ENCODE measurements at places on chromosomes 5 and 9.
A peak's percentile ranks its signal among the peaks of the same experiment; 100 is the strongest.

DNA sequence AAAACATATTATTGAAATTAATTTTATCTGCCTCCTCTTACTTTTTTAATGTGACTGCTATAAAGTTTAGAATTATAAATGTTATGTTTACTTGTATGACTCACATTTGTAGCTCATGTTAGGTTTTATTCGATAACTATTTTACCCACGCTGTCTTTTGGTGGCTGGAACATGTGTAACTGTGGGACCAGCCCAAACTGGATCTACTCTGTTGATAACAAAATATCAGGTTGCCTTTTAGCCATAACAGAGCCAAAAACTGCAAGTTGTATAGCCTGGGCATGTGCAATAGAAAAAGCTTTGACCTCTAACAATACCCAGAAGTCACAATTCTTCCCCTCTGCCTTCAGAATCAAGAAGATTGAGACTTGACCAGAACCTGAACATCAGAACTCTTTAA lies 356.5 kb downstream of the PRELID2 start:
- DNase-seq, result no peak

- no peak for DNase-seq
Observed at GRCh38 chr5:34045996-34046395, 3.0 kb upstream of the C1QTNF3 start.

GRCh38 chr5:93998951-93999455 lies 257.6 kb upstream of the POU5F2 start:
- no peak for DNase-seq

- DNase-seq, result no peak
Observed at GRCh38 chr9:75418518-75418917, 330.2 kb downstream of the OSTF1 start.

GRCh38 chr9:1913631-1914330 lies 101.4 kb upstream of the SMARCA2 start:
- DNase-seq, result no peak

- DNase-seq, result no peak
Observed at GRCh38 chr9:27353474-27354229, 56.7 kb upstream of the EQTN start.

- no peak for DNase-seq
Observed at GRCh38 chr5:84298628-84299027, 86.1 kb downstream of the EDIL3 start.

DNA sequence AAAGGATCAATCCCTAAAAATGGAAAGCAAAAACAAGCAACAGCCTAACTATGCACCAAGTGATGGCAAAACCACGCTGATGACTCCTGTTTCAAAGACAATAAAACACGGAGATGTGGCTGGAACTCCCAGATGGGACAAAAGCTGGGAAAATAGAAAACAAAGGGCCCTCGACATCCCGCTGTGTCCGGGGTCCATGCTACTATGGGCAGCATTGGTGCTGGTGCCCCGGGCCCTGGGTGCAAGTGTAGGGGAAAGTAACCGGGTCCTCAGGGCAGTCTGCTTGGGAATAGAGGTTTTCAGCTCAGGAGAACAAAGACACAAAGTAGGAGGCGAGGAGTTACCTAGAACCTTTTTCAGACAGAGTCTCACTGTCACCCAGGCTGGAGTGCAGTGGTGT lies 46.1 kb downstream of the MRPL36 start:
- no peak for DNase-seq

DNA sequence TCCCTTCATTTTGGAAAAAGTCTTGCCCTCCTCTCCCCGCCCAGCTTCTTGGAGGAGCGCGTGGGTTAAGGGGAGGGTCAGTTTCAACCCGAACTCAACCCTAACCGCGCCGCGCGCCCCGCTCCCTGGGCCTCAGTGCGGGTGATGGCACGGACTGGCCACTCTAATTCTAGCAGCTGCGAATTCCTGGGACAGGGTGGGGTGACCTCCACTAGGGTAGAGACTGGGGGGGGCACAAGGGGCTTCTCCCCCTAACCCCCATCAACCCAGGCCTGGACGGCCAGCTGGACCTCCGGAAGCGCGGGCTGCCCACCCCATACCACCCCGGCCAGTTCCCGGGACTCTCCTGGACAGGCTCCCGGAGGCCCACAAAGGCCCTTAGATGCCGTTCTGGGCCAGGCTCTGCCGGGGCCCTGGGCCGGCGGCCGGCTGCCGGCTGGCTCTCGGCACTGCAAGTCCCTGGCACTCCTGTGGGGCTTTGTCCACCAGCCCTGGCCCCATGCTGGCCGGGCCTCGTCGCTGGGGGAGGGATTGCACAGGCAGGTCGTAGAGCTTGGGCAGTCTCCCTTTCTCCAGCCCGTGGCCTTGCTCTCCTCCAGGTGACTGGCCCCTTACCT lies 7.2 kb upstream of the PSD2 start:
- no peak for DNase-seq

GRCh38 chr5:132190161-132190817 lies 37.4 kb downstream of the P4HA2 start:
- no peak for DNase-seq

GRCh38 chr5:76086095-76086494 lies 2.9 kb downstream of the SV2C start:
- DNase-seq, result no peak

DNA sequence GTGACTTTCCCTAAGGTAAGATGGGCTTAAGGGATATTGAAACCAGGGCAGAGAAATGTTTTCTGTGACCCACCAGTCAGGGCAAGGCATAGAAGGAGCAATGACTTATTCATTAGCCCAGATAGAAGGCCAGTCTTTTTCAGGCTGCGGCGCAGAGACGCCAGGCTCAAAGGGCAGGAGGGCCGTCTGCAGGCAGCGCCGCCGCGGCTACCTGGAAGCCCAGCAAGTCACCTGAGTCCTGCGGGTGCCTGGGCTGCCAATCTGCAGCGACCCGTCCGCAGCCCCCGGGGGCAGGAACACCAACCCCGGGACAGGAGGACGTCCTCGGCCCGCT lies 322 bp upstream of the SH3GL2 start:
- DNase-seq, result no peak

GRCh38 chr9:94250456-94250855 lies 8.6 kb upstream of the ZNF169 start:
- DNase-seq, result peak; percentile 4

DNA sequence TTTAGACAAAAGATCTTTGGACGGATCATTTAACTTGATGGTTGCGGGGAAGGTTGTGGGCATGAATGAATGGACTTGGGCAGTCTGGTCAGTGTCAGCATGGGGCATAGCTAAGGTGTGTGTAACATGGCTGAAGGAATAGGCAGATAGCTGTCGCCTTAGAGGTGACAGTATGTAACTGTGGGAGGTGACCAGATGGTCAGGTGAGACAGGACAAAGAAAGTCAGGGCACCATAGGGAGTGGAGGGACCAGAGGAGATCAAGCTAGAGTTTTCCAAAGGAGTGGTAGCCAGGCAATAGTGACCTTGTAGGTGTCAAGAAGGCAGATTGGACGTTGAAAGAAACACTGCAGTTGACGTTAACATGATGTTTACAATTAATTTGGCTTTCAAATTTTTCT lies 43.1 kb downstream of the MARCHF6 start:
- DNase-seq, result no peak

GRCh38 chr5:19352120-19352519 lies 635.9 kb downstream of the CDH18 start:
- no peak for DNase-seq

DNA sequence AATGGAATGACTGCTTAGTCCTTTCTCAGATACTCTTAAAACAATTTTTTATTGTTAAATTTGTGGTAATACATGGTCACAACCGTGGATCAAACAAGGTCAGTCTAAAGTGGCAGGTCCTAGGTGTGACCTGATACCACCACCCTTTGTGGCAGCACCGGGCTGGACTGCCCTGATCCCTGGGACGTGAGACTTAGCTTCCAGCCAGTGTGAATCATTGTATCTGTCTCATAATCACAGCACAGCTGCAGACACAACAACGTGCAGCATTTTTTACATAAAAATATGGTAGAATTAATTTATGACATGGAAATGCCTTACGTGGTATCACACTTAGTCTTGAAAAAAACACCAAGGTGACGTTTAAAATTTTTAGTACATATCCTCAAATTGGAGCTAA lies 7.8 kb downstream of the TOR1B start:
- DNase-seq, result no peak

GRCh38 chr9:130198501-130199179 lies 26.4 kb downstream of the NCS1 start:
- DNase-seq, result no peak

DNA sequence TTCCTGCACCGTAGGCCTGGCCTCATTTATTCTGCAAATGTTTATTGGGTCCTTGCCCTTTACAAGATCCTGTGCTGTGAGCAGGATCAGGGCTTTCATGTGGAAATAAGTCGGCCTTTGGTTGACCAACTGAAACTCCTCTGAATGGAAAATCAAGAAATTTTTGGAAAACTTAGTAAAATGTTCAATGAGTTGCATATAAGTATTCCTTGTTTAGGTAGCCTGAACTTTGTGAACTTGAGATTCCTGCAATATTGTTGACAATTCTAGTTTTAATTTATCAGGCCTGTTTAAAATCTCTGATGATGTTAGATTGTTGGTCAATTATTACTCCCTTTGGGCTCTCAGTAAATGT lies 1.1 kb downstream of the MAML1 start:
- DNase-seq, result no peak

DNA sequence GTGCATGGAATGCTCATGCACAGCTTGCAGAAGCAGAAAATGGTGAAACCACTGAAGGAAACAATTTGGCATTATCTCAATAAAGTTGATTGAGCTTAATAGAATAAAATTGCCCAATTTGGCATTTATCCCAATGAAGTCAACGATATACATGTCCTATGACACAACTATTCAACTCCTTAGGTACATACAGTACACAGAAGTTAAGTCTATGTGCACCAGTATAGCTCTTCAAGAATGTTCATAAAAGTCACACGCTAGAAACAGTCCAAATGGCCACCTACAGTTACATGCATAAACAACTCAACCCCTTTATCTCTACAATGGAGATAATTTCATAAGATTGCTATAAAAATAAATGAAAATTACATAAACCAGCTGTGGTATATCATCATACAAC lies 184.5 kb downstream of the DENND1A start:
- no peak for DNase-seq

DNA sequence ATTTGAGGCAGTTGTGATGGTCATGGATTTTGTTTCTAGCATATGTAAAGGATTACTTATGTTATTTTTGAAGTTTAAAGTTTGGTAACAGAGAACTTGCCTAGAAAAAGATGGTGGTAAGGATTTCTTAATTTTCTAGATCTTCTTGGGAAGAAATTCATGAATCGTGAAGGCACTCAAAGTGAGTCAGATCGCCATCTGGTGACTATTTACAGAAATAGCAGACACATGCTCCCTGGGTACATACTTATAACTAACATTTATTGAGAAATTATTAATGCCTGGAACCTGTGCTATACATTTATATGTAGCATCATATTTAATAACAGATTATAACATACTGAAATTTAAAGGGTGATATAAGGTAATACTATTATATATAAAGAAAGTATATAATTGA lies 299.7 kb downstream of the IZUMO3 start:
- no peak for DNase-seq

- DNase-seq, result no peak
Observed at GRCh38 chr5:96931605-96932004, 4.3 kb upstream of the LNPEP start.

DNA sequence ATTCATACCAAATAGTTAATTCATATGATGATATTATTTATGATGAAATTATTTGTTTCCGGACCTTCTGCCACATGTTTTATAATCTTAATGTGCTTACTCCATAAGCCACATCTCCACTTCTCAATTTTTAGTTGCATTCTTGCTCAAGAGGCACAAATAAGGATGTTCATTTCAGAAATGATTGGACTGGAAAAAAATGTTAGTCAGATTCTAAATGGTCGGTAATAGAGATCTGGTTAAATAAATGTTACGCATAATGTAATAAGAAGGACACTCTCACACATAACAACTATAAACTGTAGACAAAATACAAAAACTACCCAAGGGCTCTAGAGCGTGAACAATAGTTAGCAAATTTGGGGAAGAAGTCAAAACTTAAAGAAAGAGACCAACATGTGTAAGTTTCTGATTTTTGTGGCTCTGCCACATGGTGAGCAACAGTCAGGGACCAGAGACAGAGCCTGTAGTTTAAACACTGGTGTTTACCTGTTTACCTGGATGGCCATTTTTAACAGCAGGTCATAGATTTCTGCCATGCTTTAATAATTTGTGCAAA lies 554.3 kb upstream of the CLINT1 start:
- DNase-seq, result no peak

GRCh38 chr9:1083325-1083913 lies 33.3 kb downstream of the DMRT2 start:
- DNase-seq, result no peak

DNA sequence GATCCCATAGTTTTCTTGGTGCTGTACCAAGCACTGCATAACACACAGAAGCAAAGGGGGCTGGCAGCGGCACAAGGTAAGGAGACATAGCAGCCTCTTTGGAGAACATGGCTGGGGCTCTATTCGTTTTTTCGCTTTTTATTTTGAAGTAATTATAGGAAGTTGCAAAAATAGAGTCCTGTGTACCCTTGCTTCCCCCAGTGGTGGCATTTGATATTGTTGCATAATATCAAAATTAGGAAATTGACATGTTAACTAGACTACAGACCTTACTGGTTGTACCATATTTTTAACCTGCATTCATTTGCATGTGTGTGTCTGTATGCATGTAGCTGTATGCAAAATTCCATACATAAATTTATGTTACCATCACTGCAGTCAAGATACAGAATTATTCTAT lies 6.6 kb upstream of the UBQLN1 start:
- DNase-seq, result no peak

- no peak for DNase-seq
Observed at GRCh38 chr5:106680330-106680729, 990.4 kb downstream of the EFNA5 start.

- no peak for DNase-seq
Observed at GRCh38 chr5:17925276-17925675, 291.0 kb downstream of the TAF11L14 start.

DNA sequence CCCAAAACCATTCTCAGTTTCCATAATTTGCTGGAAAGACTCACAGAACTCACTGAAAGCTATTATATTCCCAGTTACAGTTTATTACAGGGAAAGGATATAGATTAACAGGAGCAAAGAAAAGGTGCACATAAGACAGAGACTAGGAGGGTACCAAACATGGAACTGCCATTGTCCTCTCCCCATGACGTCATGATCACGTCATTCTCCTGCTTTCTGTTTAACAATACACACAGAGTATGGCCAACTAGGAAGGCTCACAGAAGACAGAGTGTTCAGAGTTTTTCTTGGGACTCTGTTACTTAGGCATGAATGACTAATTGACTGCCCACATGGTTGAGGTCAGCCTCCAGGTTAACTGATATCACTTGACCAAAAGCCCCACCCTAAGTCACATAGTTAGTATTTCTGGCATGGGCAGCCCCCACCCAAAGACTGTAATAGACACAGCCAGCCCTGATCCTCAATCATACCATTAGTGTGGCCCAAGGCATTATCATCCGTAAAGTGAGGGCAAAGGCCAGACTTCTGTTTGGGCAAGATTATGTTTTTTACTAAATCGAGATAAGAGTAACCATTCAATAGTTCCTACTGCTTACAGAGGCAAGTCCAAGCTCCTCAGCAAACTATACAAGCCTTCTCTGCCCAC lies 353.5 kb upstream of the POU5F2 start:
- DNase-seq, result no peak
